Gastrocnemius medialis (tissue), 4 donors: ENCODE measurements at places on chromosomes 13 and 19. TPM values are rescaled to one million over a fixed set of nuclear protein-coding genes. Genes with fewer than 3 reads are reported as not detected.

DNA sequence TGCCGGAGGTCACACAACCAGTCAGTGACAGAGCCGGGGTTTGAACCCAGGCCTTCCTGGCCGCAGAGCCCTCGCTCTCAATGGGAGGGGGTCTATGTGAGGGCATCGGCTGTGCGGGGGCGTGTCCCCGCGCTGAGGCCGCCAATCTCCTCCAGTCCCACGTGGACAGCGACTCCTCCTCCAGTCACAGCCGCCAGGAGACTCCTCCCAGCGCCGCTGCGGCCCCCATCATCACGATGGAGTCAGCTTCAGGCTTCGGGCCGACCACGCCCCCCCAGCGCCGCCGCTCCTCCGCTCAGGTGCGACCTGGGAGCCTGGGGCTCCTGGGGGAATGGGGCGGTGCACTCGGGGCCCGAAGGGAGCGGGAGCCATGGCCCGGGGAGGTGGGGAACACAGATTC, 6.0 kb downstream of the SPRED3 start:
- no peak for DNase-seq

DNA sequence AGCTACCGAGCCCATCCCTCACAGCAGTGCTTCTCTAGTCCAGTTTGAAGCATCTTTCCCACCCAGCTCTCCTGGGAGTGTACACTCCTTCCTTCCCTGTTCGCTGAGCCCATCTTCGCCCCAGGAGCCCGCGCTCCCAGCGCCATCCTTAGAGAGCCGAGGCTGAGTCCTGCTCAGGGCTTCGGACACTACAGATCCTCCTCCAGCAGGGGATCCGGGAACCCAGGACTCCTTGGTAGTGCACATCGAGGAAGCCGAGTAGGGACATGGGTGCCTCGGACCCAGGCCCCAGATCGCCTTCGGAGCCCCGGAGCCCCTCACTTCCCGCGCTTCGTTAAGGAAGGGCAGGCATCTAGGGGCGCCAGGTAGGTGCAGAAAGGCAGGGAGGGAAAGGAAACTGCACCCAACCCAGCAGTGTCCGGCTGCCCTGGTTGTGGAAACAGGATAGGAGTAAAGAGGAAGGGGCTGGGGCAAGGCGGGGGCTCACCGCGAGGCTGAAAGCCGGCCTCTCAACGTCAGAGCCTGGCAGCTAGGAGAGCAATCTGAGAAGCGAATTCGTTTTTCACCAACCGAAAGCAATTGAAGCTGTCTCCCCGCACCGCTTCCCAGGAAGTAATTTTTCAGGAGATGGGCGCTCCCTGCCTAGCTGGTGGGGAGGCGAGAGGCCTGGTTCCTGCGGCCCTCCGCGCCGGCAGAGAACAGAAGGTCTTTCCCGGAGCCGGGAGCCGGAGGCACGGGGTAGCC, 1.0 kb downstream of the PDX1 start:
- DNase-seq = no peak

DNA sequence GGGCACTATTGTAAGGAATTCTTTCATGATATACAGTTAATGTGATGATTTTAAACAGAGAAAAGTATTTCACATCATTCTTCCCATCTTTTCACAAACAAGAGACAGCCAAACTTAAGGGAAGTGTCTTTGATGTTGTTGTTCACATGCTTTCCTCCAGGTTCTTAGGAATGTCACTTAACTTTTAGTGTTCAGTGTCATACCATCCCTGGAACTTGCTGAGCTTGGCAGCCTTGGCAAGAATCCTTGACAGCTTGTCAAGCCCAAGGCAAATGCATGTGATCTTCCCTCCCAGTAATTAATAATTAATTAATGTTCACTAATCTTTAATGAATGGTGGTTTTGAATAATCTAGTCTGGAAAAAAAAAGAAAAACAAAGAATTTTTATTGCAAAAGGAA, 727.9 kb upstream of the PRR20A start:
- DNase-seq = no peak

GRCh38 chr13:45439781-45440462, 21.7 kb upstream of the SLC25A30 start:
- DNase-seq = no peak

- no peak for DNase-seq
Observed at GRCh38 chr13:101140087-101140770, 276.1 kb downstream of the NALCN start.

DNA sequence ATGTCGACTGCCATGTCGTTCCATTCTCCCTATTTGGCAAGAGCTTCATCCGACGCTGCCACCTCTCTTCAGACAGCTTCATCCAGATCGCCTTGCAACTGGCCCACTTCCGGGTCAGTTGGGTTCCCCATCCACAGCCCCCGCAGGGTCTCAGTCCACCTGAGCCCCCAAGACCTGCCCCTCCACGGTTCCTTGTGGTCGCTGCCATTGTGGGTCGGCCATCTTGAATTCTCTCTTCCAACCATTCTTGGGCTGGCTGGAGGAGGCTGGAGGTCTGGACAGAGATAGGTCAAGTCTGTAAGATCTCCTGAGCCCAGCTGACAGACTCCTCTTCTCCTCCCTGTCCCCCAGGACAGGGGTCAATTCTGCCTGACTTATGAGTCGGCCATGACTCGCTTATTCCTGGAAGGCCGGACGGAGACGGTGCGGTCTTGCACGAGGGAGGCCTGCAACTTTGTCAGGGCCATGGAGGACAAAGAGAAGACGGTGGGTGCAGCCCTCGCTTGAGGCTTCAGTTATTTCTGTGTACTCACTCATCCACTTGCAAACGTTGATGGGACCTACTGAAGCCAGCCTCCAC, 19.5 kb downstream of the CPT1C start:
- DNase-seq = no peak

DNA sequence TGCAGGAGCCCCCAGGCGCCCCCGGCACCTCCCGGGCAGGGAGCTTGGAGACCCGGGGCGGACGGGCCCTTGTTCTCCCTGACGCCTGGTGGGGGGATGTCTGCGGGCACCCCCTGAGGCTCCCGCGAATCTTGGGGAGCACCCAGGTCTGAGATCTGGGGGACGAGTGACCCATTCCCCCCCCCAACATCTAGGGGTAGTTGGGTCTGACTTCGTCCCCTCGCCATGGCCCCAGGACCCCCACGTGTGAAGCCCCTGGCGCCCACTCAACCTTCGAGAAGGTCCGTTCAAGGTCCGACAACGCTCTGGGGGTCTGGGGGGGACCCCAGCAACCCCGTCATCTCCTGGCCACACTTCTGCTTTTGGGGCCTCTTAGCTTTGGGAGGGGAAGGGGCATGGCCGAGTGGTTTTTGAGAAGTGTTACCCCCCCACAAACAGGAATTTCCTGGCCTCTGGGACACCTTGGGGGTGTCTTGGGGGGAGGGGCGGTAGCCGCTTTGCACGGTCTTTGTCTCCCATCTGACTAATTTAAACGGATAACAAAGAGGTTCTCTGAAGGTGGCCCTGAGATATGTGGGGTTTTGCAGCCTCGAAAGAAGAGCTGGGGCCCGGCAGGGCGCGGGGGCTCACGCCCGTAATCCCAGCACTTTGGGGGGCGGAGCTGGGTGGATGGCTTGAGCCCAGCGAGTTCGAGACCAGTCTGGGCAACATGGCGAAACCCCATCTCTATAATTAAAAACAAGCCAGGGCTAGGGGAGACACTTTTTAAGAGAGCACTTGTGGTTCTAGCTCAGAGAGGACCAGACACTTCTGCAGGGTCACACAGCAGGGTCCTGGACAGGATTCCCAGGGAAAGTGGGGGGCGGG, 608 bp downstream of the CNN2 start:
- DNase-seq = no peak

DNA sequence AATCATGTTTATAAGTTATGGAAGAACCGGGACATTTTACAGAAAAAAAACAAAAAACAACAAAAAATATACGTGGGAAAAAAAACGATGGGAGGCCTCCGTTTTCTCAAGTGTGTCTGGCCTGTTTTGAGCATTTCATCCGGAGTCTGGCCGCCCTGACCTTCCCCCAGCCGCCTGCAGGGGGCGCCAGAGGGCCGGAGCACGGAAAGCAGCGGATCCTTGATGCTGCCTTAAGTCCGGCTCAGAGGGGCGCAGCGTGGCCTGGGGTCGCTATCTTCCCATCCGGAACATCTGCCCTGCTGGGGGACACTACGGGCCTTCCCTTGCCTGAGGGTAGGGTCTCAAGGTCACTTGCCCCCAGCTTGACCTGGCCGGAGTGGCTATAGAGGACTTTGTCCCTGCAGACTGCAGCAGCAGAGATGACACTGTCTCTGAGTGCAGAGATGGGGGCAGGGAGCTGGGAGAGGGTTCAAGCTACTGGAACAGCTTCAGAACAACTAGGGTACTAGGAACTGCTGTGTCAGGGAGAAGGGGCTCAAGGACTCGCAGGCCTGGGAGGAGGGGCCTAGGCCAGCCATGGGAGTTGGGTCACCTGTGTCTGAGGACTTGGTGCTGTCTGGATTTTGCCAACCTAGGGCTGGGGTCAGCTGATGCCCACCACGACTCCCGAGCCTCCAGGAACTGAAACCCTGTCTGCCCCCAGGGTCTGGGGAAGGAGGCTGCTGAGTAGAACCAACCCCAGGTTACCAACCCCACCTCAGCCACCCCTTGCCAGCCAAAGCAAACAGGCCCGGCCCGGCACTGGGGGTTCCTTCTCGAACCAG, 1.8 kb upstream of the APOE start:
- peak; percentile 42 for DNase-seq

GRCh38 chr13:50912851-50913250, 3.3 kb downstream of the RNASEH2B start:
- no peak for DNase-seq

Gene COX7A1
- total RNA-seq = 421 TPM

Gene ZNF418
- 0.62 TPM for total RNA-seq

Gene DMPK
- 99.0 TPM for total RNA-seq

Gene FGF9
- total RNA-seq = 0.38 TPM

Gene MYO16
- not detected for total RNA-seq
